ELR (cell line): ENCODE measurements at places on chromosomes 1 and 21.
A peak's percentile ranks its signal among the peaks of the same experiment; 100 is the strongest.

DNA sequence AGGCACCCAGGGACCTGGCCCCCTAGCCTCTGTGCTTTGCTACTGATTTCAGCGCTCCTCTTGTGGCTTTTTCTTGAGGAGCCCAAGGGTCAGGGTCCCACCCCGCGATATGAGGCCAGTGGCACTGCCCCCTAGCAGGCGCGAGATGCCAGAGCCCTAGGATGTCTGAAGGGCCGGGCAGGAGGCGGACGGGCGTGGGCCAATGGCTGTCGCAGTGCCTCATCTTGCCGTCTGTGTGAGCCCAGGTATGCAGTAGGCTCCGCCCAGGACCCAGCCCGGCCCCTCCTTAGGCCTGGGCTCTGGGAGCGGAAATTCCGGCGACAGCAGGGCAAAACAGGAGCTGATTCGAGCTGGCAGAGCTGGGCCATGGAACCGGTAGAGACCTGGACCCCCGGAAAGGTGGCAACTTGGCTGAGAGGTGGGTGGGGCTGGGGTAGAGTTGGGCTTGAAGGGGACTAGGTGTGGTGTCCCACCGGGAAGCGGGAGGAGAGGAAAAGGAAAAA lies at the start of gene CNKSR1:
Gene CNKSR1, plus strand, starts transcription at position 310 of the 503 bp plus-strand sequence. Its CDS starts 57 bp downstream, at position 367.
- DNase-seq = no peak

- DNase-seq = no peak
Observed at GRCh38 chr1:15767941-15768340, 9.3 kb downstream of the FBLIM1 start.

GRCh38 chr1:98497497-98497896 lies 164.0 kb upstream of the SNX7 start:
- no peak for DNase-seq

- peak; percentile 72 for DNase-seq
Observed at GRCh38 chr1:110309139-110309538, 30.0 kb upstream of the RBM15 start.

- DNase-seq = peak; percentile 52
Observed at GRCh38 chr1:17122521-17123164, 3.4 kb upstream of the PADI2 start.

GRCh38 chr1:226973898-226974543 lies 33.9 kb downstream of the COQ8A start:
- DNase-seq = no peak

GRCh38 chr1:234886081-234886984 lies 242.3 kb downstream of the TOMM20 start:
- no peak for DNase-seq

- no peak for DNase-seq
Observed at GRCh38 chr1:226026833-226027232, 27.7 kb upstream of the SDE2 start.

DNA sequence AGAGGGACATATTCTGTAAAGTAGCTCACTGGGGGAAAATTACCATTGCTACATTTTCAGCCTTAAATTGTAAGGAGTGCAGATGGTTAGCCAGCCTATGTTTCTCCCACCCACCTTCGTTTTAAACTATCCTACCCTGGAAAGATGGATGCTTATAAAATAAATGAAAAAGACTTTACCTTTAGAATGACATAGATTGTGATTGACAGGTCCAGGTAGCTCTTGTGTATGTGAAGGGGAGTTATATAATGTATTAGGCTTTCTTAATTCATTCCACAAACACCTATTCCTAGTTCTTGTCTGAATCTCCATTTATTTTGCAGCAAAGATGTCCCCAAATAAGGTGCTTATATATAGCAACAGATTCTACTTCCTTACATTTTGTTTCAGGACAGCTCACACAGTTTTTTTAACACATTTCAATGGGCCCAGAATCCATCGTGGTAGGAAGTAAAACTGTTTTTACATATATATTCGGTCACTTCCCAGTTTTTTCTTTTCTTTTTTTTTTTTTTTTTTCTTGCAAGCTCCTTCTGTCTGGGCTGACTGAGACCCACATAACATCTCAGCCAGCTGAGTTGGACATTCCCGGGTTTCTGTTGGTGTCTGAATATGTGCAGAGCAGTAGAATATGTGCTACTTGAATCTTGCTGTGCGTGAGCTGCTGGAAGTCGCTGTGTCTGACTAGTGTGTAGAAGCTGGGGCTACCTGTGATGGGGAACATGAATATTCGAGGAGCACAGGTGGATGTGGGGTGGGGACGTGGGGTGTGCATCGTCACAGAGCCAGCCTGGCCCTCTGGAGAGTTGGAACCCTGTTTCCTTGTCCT lies 27.8 kb downstream of the UCK2 start:
- no peak for DNase-seq

DNA sequence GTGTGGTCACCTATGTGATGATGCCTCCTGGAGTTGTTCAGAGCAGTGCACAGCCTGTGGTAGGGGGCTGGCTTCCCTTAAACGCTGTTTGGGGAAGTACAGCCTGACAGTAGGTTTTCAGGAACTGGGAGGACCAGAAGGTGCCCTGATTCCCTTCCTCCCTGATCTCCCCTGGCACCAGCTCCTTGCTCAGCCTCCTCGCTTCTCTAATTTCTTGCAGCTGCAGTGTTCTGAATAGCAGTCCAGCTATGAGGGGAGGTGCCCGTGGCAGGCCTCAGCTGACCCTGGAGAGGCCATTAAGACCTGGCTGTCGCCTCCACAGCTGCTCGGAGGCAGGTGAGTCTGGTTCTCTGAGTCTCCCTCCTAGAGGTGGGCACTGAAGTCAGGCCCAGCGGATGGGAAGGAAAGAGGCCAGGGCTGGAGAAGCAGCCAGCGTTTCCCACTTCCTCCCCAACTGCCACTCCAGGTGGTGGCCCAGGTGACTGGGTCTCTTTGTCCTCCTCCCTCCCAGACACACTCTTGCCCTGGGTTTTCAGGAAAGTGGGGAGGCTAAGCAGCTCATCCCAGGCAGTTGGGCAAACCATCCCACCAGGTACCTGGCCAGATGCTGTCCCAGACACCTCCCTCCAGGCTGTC lies 52.0 kb upstream of the RPL11 start:
- DNase-seq = no peak

- peak; percentile 100 for DNase-seq
Observed at GRCh38 chr1:234656944-234657654, 47.1 kb upstream of the IRF2BP2 start.

- DNase-seq = peak; percentile 42
Observed at GRCh38 chr1:28973596-28974421, 59.4 kb downstream of the EPB41 start.

DNA sequence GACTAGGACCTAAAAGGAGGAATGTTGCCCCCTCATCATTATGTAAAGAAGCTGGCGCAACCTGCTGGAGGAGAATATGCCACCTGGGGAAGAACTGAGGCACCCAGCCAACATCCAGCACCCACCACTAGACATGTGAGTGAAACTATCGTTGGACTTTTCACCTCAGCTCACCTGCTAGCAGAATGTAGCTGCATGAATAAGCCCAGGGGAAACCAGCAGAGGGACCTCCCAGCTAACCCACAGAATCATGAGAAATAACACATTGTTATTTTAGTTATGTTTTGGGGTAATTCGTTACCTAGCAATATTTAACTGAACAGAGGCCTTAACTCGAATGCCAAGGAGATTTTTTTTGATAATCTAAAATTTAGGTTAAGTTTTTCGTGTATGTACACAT lies 542.5 kb upstream of the DAB1 start:
- no peak for DNase-seq

- peak; percentile 8 for DNase-seq
Observed at GRCh38 chr1:12697397-12697796, 18.5 kb upstream of the AADACL3 start.

GRCh38 chr1:223670458-223671159 lies 5.1 kb upstream of the CAPN8 start:
- DNase-seq = peak; percentile 63

DNA sequence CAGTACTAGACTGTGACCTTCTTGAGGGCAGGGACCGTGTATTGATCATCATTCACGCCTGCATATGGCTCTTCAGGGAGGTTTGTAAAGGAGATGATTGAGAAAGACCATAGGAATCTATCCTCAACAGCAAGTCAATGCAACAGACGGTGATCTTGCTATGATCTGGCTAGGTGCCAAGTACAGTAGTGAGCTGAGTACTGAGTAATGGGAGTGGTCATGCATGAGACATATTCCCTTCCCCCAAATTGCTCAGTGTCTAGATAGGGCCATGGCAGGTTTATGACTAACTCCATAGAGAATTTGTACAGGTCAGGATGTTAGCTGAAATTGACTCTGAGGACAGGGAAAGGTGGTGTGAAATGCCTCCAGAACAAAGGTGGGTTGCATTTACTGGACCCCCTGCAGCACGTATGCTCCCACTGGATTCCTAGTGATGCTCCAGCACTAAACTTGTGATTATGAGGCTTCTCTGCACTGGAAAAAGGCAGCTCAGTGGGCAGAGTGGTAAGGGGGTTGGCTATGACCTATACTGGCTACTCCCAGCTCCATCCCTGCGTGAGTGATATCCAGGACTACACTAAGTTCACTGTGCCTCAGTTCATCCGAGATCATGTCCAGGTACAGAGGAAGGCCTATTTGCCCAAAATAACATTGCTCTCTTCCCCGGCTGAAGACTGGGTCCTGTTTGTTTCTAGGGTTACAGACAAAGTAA lies 37.2 kb downstream of the KCNJ6 start:
- peak; percentile 97 for DNase-seq

GRCh38 chr1:191804311-191804710 lies 354.0 kb upstream of the RGS18 start:
- DNase-seq = no peak

- DNase-seq = no peak
Observed at GRCh38 chr1:14983277-14983676, 170.3 kb upstream of the TMEM51 start.
